Dorsolateral prefrontal cortex (tissue), 122 donors: ENCODE measurements at places on chromosomes 2 and 18.
A peak's percentile ranks its signal among the peaks of the same experiment; 100 is the strongest.

- no peak for DNase-seq
Measured at GRCh38 chr2:149394864-149395263, 64.5 kb downstream of the LYPD6 start.

DNA sequence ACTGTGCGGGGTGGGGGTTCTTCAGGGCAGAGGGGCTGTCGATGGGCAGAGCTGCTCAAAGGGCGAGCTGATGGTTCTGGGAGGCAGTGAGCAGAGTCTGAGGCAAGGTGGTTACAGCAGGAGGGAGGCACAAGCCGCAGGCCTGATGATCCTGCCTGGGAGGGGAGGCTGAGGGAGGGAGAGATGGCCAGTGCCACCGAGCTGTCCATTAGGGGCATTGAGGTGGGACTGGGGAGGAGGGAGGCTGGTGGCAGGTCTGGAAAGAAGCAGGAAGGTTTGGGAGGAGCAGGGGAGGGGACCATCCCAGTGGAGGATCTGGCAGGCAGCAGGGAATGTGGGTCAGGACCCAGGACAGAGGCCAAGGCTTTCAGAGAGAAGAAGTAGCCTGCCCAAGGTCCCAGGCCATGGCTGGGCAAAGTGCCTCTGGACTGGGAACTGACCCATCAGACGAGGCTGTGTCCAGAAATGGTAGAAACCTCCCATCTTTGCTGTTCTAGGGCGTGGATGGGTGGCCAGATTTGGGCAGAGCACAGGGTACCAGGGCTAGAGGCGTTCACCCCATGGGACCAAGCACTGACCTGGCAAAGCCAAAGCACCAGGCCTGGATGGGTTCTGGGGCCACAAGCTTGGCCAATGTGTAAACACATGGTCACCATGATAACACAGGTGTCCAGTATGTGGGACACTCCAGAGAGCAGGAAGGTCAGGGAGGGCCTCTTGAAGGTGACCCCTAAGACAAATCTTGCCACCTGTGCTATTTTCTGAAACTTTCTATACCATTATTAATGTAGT lies 55.5 kb downstream of the INHBB start:
- no peak for DNase-seq

GRCh38 chr18:9716780-9717563 lies 8.9 kb downstream of the RAB31 start:
- no peak for DNase-seq

DNA sequence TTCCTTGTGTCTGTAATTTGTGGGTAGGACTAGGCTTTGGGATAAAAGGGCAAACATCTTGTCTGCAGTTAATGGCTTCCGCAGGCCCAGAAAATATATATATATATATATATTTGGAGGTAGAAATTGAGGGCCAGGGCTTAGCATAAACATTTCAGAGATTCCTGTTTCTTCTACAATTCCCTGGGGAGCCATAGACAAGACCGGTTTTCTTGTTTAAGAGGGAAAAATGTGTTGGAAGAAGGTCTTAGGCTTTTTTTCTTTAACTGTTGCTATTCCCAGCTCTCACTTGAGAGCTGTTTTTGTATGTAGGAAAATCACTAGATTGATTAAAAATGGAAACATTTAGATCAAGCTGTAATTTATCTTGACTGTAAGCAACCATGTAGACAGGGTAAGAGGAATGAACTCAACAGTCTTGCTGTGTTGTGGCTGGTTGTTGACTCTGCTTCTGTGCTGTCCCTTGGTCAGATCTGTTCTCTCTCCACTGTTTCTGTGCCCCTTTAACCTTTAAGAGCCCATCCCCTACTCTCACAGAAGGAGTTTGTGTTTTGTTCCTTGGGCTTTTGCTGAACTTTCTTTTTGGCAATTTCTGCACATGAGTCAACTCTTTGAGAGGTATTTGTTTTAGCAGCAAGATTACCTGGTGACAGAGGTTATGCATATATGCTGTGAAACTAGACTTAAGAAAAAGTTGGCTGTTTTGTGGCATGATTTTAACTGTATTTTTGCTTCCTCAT lies 58.3 kb downstream of the EFEMP1 start:
- no peak for DNase-seq

DNA sequence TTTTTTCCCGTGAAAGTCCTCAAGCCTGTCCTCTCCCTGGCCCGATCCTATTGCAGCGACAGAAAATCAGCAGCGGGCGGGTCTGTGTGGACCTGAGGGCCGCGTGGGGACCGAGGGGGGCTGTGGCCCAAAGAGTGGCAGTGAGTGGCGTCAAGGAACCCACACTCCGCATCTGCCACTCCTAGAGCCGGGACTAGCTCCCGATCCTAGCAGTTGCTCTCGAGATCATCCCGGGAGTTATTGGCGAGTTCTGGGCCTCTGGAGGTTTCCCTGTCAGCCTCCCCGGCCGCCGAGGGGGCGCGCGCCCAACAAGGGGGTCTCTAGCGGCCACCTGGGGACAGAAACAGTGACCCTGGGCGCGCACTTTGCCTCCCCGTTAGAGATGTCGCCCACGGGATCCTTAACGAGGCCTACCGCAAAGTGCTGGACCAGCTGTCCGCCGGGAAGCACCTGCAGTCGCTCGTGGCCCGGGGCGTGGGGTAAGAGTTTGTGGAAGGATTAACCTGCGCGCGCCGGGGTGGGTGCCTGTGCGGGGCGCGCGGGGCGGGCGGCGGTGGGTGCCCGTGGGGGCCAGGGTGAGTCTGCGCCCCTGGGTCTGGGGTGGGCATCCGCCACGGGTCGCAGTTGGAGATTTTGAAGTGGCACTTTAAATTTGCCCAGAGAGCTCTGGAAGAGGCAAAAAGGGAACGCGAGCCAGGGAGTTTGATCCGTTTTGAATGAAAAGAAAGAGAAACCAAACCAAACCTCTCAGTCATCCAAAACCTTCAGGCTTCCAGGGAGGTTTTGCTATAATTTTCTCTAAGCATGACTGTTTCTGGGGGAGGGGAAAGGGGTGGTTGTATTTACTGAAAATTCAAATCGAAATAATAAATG lies 3.5 kb downstream of the ADCYAP1 start:
- DNase-seq: no peak

- no peak for DNase-seq
Measured at GRCh38 chr18:3726238-3726951, 276.4 kb downstream of the TGIF1 start.

- no peak for DNase-seq
Measured at GRCh38 chr2:230751062-230751461, 38.4 kb downstream of the CAB39 start.

GRCh38 chr18:13217466-13217961 lies 1.0 kb upstream of the LDLRAD4 start:
- peak; percentile 44 for DNase-seq

DNA sequence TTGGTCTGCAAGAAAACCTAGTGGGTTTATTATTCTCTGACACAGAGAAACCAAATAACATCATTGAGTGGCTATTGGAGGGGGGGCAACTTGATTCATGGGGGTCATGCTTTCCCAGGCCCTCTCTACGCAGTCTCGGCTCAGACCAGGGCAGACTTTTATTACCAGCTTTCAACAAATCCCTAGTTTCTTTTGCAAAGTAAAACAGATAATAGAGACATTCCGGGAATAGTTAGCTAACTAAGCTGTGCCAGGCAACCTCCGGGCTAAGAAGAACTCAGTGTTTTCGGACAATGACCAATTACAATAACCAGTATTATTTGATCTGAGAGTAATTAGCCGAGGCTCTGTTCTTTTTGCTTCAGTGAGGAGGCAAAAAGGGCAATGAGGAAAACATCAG lies 66.3 kb downstream of the CDK15 start:
- DNase-seq: no peak
